ENCODE measurements at places on chromosomes 11 and 22. TPM values are rescaled to one million over a fixed set of nuclear protein-coding genes. Genes with fewer than 3 reads are reported as not detected.

The CHRDL2 gene
- not detected for total RNA-seq

The BLID gene
- total RNA-seq: 5.4 TPM

The CRYBB2 gene
- not detected for total RNA-seq

The MRPL11 gene
- 321 TPM for total RNA-seq

- H3K27me3 ChIP-seq: no peaks in the 10 kb centered on the region
- H3K27ac ChIP-seq: no peak overlapping the region
- no peaks in the 10 kb centered on the region for H3K36me3 ChIP-seq
- no peaks in the 10 kb centered on the region for H3K4me1 ChIP-seq
Observed at GRCh38 chr11:38272376-38272775, 1674.3 kb upstream of the RAG2 start.

DNA sequence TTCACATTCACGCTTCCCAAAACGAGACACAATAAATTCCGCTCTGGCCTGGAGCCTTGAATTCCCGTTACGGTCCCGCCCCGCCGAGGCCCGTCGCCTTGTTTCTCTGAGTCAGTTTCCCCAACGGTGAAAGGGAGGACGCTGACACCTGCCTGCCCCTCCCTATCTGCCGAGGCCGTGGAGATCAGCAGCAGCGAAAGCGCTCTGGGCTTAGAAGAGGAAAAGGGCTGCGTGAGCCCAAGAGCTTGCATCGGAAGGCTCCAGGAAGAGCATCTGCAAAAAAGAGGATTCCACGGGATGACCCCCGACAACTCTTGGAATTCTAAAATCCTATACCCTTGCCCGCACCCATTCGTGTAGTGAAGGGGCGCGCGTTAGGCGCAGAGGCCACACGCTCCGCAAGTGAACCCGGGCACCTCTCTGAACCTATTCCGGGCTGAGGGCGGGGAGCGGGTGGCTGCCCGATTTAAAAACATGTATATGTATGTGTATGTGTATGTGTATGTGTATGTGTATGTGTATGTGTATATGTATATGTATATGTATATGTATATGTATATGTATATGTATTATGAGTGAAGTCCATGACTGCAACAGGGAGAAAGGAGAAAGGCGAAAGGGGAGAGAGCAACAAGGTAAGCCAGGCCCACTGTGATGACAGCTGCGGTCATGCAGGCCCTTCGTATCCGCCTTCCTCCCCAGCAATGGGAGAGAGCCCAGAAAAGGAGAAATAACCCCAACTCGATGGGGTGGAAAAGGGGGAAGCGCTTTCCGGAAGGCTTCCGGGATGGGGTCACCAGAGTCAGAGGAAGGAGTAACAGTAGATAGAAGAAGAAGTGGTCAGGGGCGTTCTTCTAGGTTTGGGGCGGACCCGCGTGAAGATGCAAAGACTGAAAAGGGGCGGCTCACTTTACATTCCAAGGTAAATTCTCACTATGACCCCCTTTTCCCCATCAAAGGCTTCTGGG is 948 bp upstream of the MRTFA start:
- DNase-seq: peak; percentile 7
- H3K4me1 ChIP-seq: peaks cover 13% of the 10 kb centered on the region
- H3K27ac ChIP-seq: peak overlapping the region; percentile 78
- no peaks in the 10 kb centered on the region for H3K27me3 ChIP-seq
- H3K4me3 ChIP-seq: peak overlapping the region; percentile 74

- DNase-seq: no peak
- H3K27ac ChIP-seq: no peak overlapping the region
- H3K4me1 ChIP-seq: no peaks in the 10 kb centered on the region
- H3K4me3 ChIP-seq: no peak overlapping the region
Observed at GRCh38 chr22:17897858-17898257, 123.6 kb upstream of the BID start.

DNA sequence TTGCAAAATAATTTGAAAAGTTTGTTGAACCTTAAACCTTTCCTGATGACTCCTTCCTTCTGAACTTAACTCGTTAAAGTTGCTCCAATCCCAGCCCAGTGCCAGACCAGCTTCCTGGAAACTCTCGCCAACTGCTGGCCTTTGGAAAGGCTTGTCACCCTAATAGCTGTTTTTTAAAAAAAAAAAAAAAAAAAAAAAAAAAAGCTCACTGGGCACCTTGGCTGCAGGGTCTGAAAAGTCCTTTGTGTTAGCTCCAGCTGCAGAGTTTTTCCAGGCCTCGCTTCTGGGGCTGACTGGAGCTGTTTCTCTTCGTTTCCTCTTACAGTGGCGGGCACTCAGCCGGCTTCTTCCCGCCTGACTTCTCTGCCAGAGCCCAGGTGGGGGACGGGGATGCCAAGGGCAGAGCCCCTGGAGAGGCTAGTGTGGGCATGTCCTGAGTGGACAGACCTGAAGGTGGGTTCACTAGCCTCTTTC is 25.1 kb downstream of the KCNQ1OT1 start:
- DNase-seq: no peak
- no peaks in the 10 kb centered on the region for H3K27me3 ChIP-seq
- H3K4me1 ChIP-seq: no peaks in the 10 kb centered on the region
- H3K27ac ChIP-seq: no peak overlapping the region

DNA sequence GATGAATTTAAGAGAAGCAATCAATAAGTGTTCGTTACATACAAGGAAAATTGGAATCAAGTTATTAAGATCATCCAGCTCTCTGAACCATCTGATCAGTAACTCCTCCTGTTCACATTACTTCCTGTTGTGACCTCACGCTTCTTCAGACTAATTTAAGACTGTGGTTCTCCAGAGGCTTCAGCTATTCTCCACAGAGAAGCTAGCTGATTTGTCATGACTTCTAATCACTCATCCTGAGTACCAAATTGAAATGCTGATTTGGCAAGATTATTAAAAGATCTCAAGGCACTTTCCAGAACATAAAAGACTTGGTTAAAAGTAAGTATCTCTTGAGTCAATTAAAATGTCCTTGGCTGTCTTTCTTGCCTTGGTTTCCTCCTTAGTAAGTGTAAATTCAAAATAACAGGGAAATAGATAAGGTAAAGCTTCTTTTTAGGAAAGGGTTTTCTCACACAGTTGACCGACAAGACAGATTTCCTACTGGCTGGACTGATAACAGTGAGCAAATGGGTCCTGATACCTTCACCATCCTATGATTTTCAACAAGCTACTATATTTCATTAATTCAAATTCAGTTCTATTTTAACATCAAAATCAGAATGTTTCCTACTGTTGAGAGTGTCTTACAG is 38.5 kb downstream of the GAB2 start:
- no peak for DNase-seq
- no peak overlapping the region for H3K27ac ChIP-seq
- H3K36me3 ChIP-seq: peaks cover 4% of the 10 kb centered on the region
- no peaks in the 10 kb centered on the region for H3K27me3 ChIP-seq
- H3K4me3 ChIP-seq: no peak overlapping the region

GRCh38 chr22:32466496-32466895 is 2.2 kb upstream of the BPIFC start:
- no peaks in the 10 kb centered on the region for H3K4me1 ChIP-seq
- H3K27ac ChIP-seq: no peak overlapping the region
- H3K4me3 ChIP-seq: no peak overlapping the region
- no peaks in the 10 kb centered on the region for H3K36me3 ChIP-seq
- peaks cover 23% of the 10 kb centered on the region for H3K27me3 ChIP-seq

DNA sequence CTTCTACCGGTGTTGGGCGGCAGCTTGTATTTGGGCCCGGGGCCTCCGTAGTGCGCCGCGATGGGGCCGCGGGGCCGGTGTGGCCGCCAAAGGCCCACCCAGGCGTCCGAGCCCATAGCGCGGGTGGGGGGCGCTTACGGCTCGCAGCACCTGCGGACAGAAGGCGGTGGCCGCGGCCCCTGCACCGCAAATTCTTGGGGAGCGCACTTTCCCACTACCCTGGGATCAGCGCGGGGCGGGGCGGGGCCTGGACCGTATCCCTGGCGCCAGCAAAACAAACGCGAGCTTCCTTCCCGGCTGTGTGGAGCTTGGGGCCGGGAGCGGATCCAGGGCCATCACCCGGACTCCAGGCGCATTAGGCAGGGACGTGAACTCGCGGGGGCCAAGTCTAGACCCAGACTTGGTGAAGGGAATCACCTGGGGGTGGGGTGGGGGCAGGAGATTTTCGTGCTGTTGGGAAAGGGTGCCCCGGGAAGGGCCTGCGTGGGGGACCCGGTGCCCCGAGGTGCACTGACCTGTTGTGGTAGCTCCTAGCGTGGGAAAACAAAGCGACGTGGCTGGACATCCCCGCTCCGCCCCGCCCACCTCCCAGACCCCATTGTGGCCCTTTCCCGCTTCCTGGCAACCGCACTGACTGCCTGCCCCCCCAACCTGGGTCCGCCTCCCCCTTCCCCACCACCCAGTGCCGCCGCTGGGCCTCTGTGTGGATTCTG is 2.3 kb upstream of the TYMP start:
- H3K4me1 ChIP-seq: peaks cover 10% of the 10 kb centered on the region
- peak overlapping the region; percentile 20 for H3K27ac ChIP-seq
- H3K27me3 ChIP-seq: no peaks in the 10 kb centered on the region
- peak; percentile 43 for DNase-seq

GRCh38 chr11:105824457-105825013 is 197.5 kb downstream of the MSANTD4 start:
- no peak overlapping the region for H3K27ac ChIP-seq
- no peak for DNase-seq
- H3K4me1 ChIP-seq: no peaks in the 10 kb centered on the region
- no peaks in the 10 kb centered on the region for H3K36me3 ChIP-seq

DNA sequence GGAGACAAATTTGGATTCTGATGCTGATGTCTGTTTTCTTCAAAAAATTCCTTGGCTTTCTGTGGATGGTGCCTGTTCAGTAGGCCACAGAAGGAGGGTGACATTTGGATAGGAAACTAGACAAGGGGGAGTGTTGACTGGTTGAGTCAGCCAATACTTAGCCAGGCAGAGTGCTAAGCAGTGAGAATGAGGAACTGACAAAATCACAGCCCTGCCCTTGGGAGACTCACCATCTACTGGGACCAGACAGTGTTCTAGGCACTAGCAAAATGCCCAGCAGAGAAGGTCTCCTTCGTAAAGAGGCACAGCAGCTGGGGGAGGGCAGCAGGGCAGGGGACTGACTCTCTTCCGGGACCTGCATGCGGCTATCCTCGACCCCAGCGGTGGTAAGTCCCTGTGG is 190.2 kb downstream of the DSCAML1 start:
- no peaks in the 10 kb centered on the region for H3K36me3 ChIP-seq
- DNase-seq: no peak
- peaks cover 89% of the 10 kb centered on the region for H3K27me3 ChIP-seq
- H3K4me3 ChIP-seq: no peak overlapping the region
- no peak overlapping the region for H3K27ac ChIP-seq
- H3K4me1 ChIP-seq: no peaks in the 10 kb centered on the region

- H3K4me3 ChIP-seq: no peak overlapping the region
- peaks cover 31% of the 10 kb centered on the region for H3K36me3 ChIP-seq
- no peak overlapping the region for H3K27ac ChIP-seq
- no peaks in the 10 kb centered on the region for H3K27me3 ChIP-seq
- no peak for DNase-seq
Observed at GRCh38 chr22:20520093-20520511, 12.7 kb downstream of the MED15 start.

- DNase-seq: no peak
- H3K4me1 ChIP-seq: no peaks in the 10 kb centered on the region
- no peak overlapping the region for H3K27ac ChIP-seq
- H3K27me3 ChIP-seq: no peaks in the 10 kb centered on the region
Observed at GRCh38 chr22:29670626-29671025, 49.2 kb upstream of the CABP7 start.

DNA sequence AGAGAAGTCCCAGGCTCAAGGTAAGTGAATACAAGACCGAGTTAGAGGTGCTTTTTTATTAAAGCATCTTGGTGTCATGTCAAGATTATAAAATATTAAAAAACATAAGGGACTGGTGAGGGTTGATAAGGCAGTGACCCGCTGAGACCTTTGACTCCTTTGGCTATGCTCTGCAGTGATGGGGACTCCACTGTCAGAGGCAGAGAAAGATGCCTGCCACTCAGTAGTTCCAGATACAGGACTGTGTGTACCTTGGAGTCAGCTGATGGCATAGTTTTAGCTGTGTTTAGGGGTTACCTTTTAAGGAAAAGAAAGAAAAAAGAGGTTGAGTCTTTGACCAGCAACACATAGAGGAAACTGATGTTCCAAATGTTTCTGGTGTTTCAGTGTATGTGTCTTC is 40.8 kb downstream of the SHISA8 start:
- H3K27ac ChIP-seq: no peak overlapping the region
- no peaks in the 10 kb centered on the region for H3K4me1 ChIP-seq
- H3K27me3 ChIP-seq: no peaks in the 10 kb centered on the region
- H3K36me3 ChIP-seq: peaks cover 44% of the 10 kb centered on the region
- H3K4me3 ChIP-seq: no peak overlapping the region
- no peak for DNase-seq

- no peaks in the 10 kb centered on the region for H3K27me3 ChIP-seq
- H3K27ac ChIP-seq: no peak overlapping the region
- H3K4me3 ChIP-seq: no peak overlapping the region
Observed at GRCh38 chr11:78615724-78616123, 41.1 kb upstream of the NARS2 start.

DNA sequence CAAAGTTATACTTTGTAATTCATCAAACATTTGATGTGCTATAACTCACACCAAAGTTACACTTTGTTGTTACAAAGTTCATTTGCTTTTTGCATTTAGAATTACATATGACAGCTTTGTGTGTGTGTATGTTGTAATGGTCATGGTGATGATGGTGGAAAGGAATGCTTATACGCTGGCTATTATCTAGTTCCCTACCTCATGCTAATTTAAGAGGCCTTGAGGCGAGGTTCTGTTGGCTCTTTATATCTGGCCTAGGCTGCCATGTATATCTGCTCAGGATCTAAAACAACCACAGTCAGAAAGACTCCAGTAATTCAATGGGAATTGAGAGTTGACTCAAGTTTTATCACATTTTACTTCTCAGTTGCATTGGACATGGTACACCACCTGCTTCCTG is 123.4 kb downstream of the SLC17A6 start:
- no peaks in the 10 kb centered on the region for H3K27me3 ChIP-seq
- H3K36me3 ChIP-seq: peaks cover 5% of the 10 kb centered on the region
- no peak for DNase-seq
- H3K4me3 ChIP-seq: no peak overlapping the region
- H3K4me1 ChIP-seq: peaks cover 28% of the 10 kb centered on the region
- no peak overlapping the region for H3K27ac ChIP-seq

DNA sequence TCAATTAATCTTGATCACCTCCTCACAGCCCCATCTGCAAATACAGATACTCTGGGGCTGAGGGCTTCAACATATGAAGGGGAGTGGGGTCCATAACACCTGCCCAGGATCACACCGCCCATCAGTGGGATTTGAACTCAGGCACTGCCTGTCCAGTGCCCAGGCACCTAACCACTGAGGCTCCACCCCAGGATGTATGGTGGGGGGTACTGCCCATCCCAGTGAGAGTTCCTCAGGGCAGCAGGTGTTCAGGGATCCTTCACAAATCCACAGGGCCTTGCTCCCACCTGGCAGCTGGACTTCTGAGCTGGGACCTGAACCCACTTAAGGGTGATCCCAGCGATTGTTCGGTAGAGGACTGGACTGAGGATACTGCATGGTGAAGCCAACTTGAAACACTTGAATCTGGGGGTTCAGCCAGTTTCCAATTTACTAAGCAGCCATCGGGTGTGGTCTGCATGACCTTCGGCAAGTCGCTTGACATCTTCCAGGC is 33.3 kb downstream of the PRDM11 start:
- peaks cover 9% of the 10 kb centered on the region for H3K4me1 ChIP-seq
- H3K4me3 ChIP-seq: peak overlapping the region; percentile 62
- no peaks in the 10 kb centered on the region for H3K36me3 ChIP-seq
- no peaks in the 10 kb centered on the region for H3K27me3 ChIP-seq
- H3K27ac ChIP-seq: no peak overlapping the region

Data from PC-3 (cell line).